NCI-H345 (cell line): ENCODE measurements at places on chromosomes 12 and 14.

DNA sequence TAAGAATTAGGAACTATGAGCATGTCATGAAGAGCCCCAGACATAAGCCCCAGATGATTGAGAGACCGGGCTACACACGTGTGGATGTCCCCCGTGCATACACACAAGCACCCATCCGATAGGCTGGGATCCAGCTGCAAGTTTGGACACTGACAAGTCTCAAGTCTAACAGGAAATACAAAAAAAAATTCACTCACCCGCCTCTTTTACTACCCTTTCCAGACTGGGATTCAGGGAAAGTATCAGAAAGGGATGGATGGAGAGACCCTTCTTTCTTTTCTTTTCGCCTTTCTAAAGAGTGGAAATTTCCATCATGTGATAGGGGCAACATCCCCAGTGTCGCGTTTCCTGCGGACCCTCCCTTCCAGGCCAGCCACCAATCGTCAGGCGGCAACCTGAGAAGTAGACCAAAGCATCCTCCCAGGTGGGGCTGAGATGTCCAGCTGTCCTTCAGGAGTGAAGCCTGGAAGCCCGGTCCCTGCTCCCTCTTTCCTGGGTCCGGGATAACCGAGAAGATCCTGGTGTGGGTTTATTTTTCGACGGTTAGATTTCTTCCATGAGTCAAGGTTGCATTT, 6.4 kb upstream of the SLC38A4 start:
- no peak for DNase-seq

GRCh38 chr14:100784523-100785337, 41.2 kb upstream of the MEG3 start:
- DNase-seq, result peak; percentile 68

DNA sequence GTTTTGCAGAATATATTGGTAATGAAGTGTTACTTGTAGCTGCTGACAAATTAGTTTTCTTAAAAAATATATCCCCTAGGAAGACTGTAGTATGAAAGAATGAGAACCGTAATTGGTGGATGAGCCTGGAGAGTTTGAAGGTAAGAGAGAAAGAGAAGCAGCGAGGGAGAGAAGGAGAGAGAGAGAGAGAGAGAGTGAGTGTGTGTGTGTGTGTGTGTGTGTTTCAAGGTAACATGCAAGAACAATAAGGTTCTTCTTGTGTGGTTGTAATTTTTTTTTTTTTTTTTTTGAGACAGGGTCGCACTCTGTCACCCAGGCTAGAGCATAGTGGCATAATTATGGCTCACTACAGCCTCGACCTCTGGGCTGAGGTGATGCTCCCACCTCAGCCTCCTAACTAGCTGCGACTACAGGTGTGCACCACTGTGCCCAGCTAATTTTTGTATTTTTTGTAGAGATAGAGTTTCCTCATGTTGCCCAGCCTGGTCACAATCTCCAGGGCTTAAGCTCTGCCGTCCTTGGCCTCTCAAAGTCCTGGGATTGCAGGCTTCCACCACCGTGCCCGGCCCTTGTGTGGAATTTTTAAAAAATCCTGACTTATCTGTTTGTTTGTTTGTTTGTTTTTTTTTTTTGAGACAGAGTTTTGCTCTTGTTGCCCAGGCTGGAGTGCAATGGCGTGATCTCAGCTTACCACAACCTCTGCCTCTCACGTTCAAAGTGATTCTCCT, 73.7 kb downstream of the RASSF3 start:
- DNase-seq, result no peak

DNA sequence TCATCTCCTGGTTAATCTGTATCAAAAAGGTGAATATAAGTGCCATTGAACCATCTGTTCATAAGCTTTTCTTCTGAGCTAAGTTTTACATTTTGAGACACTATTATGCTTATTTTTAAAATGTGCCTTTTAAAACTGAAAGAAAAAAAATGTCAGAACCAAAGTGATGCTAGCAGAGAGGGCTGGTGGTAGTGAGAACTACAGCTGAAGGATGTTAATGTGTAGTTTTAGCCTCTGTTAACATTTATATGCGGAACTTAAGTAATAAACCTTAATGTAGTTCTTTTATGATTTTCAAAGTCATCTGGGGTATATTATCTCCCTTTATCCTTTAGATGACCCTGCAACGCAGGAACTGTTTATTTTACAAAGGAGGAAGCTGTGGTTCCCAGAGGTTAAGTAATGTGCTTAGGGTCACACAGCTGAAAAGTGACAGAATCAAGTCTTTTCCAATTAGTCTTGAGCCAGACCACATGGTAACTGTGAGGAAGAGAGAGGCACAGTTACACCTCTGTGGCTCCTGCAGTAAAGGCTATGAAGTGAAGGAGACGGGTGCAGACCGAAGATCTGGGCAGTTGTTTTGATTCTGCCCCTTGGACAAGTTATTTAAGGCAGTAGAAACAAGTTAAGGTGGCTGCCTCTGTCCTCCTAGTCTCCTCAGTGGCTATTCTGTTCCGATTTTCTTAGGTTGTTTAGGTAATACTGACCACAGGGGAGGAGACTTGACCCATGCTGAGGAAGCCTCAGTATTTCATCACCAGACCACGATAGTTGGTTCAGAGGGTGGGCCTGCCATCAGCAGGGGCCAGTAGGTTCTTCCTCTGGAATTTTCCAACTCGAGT, 23.9 kb downstream of the GNG2 start:
- DNase-seq, result no peak

GRCh38 chr12:124774054-124774461, 89.6 kb downstream of the SCARB1 start:
- DNase-seq, result no peak

- DNase-seq, result no peak
Observed at GRCh38 chr14:98736701-98737338, 535.2 kb downstream of the BCL11B start.
